ENCODE measurements at places on chromosomes 4 and X. TPM values are rescaled to one million over a fixed set of nuclear protein-coding genes. Genes with fewer than 3 reads are reported as not detected.

The RS1 gene
- not detected for total RNA-seq

The ADH6 gene
- total RNA-seq, result 45.5 TPM

DNA sequence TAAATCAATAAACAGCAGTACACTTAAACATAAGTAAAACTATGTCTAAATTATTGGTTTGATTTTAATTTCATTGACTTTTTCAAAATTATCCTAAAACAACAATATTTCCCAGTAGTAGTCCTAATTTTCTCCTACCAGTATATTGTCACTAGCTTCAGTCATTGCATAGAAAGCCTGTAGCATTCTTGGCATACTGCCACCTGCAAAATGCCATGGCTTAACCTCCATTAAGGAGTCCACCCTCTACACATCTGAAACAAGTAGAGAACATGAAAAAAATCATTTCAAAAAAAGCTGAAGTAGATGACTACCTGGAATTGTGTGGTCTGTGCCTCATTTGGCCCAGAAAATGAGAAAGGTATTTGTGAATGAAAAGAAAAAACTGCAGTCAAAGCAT lies 348.5 kb downstream of the INPP4B start:
- no peak for DNase-seq

- DNase-seq, result no peak
Measured at GRCh38 chr4:114091546-114091945, 112.1 kb upstream of the ARSJ start.

DNA sequence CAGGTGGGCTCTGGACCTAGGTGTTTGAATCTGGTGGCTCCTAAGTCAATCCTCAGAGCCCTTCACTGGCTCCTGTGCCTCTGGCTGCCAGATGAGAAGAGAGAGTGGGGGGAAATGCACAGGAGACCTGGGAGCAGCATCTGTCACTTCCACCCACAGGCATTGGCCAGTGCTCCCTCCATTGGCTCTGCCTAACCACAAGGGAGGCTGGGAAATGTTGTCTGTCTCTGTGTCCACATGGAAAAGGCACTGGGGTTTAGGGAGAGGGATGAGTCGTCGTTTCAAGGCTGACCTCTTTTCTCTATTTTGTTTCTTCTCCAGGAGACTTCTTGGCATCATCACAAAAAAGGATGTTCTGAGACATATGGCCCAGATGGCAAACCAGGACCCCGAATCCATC lies 76.4 kb downstream of the CLCN4 start:
- DNase-seq, result no peak

- DNase-seq, result no peak
Measured at GRCh38 chr4:1499465-1499864, 93.2 kb upstream of the NKX1-1 start.

- no peak for DNase-seq
Measured at GRCh38 chr4:177737387-177737940, 295.2 kb upstream of the AGA start.

DNA sequence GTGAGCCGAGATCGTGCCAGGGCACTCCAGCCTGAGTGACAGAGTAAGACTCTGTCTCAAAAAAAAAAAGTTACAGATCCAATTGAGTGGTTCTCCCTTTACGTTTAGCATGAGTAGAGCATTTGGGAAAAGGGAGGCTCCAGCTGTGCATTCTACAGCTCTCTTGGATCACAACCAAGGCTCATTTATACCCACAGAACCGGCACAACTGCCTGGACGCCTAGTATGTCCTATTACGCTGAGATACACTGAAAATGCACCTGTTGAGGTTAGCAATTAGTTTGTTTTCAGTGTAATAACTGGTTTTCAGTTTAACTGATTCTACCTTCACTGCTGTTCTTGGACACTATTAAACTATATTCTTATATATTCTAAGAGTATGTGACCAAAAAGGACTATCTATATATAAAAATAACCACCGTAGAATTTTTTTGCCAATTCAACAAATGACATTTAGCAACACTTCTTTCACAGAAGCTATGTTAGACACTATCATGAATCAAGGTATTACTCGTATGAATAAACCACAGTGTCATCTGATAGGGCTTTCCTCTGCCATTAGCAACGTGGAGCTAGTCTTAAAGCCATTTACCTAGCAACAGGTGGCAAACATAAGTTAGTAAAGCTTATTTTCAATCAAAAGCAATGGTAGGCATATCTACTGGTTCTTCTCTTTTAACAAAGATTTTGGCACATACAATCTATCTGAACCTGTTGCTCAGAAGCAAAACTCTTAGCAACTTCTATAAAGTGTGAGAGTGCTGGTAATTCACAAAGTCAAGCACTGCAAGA lies 3.6 kb downstream of the OTUD4 start:
- no peak for DNase-seq

DNA sequence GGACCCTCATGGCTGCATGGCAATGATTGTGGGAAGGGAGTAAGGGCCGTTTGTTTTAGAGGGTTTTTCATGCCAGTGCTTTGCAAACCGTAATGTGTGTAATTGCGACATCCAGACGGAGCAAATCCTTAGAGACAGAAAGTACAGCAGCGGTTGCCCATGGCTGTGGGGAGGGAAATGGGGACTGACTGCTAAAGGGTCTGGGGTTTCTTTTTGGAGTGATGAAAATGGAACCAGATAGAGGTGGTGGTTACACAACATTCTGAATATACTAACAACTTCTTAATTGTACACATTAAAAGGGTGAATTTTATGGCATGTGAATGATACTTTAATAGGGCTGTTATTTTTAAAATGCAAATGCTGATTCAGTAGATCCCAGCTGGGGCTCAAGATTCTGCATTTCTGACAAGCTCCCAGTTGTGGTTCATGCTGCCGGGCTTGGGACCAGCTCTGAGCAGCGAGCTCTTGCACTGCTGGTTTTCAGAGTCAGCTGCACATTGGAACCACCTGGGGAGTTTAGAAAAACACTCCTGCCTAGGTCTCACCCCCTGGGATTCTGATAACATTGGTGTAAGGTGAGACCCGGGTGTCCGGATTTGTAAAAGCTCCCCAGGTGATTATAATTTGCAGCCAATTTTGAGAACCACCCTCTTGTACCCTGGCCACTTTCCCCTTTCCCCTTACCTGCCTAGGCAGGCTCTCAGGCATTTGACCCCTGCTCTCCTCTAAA lies 47.7 kb downstream of the PRPS1 start:
- DNase-seq, result no peak

The SH3D19 gene
- 248 TPM for total RNA-seq

DNA sequence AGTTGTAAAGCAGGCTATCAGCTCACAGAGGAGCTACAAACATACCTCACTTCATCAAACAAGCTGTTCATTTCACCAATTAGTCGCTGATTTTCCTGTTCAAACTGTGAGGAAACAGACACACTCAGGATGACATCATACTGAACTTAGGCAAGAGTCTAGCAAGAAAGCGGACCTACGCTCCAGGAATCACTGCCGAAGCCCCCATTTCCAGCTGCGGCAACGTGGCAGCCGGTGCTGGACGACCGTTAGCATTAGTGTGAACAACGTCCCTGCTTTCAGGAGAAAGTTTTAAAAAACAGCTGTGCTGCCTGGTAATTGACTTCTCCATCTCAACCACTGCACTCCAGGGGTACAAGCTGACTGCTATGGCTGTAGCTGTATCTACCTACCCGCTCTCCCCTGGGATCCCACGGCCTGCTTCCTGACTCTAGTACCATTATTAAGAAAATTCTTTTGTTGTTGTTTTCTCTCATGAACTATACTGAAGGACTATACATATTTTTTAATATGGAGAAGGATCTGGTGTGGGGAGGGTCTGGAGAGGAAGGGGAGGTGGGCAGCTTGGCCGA lies 38.3 kb downstream of the NSG1 start:
- peak; percentile 36 for DNase-seq

DNA sequence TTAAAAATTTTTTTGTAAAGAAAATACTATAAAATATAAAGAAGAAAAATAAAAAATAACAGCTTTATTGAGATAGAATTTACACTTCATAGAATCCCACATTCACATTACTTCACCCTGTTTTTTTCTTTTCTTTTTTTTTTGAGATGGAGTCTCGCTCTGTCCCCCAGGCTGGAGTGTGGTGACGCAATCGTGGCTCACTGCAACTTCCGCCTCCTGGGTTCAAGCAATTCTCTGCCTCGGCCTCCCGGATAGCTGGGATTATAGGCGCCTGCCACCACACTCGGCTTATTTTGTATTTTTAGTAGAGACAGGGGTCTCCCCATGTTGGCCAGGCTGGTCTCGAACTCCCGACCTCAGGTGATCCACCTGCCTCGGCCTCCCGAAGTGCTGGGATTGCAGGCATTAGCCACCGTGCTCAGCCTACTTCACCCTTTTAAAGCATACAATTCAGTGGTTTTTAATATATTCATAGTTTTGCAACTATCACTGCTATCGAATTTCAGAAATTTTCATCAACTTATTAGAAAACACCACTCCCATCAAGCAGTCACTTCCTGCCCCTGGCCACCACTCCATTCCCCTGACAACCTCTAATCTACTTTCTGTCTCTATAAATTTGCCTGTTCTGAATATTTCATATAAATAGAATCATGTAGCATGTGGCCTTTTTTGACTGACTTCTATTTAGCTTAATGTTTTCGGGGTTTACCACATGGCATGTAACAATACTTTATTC lies 48.7 kb downstream of the TMEM131L start:
- DNase-seq, result no peak

DNA sequence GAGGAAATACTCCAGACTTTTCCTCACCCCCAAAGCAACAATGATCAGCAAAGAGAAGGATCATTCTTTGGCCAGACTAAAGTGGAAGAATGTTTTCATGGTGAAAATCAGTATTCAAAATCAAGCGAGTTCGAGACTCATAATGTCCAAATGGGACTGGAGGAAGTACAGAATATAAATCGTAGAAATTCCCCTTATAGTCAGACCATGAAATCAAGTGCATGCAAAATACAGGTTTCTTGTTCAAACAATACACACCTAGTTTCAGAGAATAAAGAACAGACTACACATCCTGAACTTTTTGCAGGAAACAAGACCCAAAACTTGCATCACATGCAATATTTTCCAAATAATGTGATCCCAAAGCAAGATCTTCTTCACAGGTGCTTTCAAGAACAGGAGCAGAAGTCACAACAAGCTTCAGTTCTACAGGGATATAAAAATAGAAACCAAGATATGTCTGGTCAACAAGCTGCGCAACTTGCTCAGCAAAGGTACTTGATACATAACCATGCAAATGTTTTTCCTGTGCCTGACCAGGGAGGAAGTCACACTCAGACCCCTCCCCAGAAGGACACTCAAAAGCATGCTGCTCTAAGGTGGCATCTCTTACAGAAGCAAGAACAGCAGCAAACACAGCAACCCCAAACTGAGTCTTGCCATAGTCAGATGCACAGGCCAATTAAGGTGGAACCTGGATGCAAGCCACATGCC lies 89.7 kb downstream of the TET2 start:
- DNase-seq, result no peak

- no peak for DNase-seq
Measured at GRCh38 chr4:90544532-90545045, 417.4 kb downstream of the CCSER1 start.

The GAGE12E gene
- not detected for total RNA-seq

- no peak for DNase-seq
Measured at GRCh38 chrX:109384699-109385098, 97.2 kb downstream of the GUCY2F start.

DNA sequence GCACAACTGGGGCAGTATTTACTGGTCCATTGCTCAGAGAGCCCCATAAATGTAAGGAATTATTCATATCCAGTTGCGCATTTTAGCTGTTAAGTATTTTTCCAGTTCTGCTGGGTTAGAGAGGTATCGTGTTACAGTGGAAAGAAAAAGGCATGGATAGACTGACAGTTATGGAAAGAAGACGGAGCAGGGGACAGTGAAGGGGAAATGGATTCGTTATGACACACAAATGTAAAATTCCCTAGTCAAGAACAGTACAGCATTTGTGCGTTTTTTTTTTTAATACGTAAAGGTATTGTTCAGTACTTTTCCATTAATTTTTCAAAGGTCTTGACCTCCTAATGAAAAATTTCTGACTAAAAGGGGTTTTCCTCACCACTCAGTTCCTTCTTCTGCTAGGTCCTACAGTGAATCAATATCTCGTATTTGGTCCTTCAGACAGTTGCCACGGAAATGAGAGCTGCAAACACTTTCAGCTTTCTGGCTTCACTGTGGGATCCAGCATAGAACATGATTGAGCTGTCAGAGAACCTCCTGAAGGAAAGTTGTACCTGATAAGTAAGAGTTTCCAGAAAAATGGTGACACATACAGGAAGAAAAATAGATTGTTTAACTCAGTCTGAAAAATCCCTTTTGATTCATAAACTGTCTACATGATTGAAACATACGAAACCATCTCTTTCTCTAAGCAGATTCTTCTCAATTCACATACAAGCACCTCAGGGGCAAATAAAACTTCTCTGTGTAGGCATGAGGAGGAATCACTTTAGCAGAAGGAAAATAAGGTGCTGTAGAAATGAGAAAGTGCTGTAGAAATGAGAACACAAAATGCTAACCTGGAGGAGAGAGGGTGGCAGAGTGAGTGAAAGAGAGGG lies 21.8 kb upstream of the BBS12 start:
- DNase-seq, result no peak

The IGFBP7 gene
- total RNA-seq, result 80.9 TPM

The IBSP gene
- not detected for total RNA-seq

DNA sequence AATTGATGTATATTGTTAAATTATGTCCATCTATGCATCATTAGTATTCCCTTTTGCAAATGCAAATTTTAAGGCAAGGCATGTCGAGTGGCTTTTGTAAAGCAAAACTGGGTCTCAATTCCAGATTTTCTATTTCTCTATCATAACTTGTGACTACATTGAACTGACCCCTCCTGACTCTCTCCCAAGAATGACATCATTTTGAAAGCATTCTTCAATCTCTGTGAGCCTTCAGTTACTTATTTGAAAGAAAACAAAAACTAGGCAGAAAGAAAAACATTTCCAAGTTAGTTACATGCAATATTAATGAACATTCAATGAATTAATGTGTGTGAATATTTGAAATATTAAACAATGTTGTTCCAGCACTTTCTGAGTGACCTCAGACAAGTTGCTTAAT lies 314.3 kb upstream of the CLNK start:
- no peak for DNase-seq

- DNase-seq, result no peak
Measured at GRCh38 chrX:71256051-71256450, 2.1 kb upstream of the ZMYM3 start.

GRCh38 chr4:3302173-3302785 lies 9.5 kb downstream of the RGS12 start:
- peak; percentile 71 for DNase-seq

The TRIM61 gene
- total RNA-seq, result not detected

The PARM1 gene
- total RNA-seq, result 10.3 TPM
